ENCODE measurements at places on chromosomes 3 and 15.

- no peak for DNase-seq
These were observed 50.0 kb downstream of the CYP19A1 start for GRCh38 chr15:51288143-51289065.

GRCh38 chr15:101386967-101387366 lies 91.9 kb upstream of the SNRPA1 start:
- no peak for DNase-seq

- DNase-seq = no peak
These were observed 12.0 kb upstream of the HMCES start for GRCh38 chr3:129266651-129267050.

DNA sequence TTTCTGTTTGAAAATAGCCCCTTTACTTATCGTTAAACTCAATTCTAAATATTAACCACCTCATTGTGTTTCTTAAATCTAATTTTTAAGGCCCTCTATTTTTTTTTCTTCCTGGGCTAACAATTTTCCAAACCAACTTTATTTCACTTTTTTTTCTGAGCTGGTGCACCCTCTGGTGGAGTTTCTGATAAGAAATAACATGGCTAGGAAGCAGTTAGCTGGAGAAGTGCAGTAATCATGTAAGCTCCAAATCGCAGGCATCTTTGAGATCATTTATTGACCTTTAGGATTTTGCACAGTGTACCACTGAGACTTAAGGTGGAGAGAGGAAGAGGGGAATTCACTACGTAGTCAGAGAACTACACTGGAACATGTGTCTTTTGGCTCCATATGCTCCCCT lies 6.4 kb downstream of the TMEM207 start:
- no peak for DNase-seq
